Activated naive CD4-positive, alpha-beta T cell (primary cell): ENCODE measurements at places on chromosomes 6 and 20.

GRCh38 chr20:309306-309840, 12.0 kb downstream of the ZCCHC3 start:
- DNase-seq, result no peak

DNA sequence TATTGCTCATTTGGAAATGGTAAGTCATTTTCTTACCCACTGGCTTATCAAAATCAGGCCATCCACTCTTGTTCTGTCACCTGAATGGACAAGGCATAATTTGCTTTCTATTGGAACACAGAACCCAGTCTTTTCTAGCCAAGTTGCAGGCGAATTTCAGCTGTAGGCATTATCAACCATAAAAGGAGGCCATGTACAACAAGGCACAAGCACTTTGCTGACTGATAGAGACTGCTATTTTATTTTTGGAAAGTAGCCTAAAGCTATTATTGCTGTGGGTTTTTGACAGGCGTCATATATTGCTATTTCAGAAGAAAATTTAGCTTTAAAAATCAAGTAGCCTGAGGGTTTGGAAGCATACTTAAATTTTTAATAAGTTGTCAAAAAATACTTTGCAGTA, 344.2 kb downstream of the HDGFL1 start:
- DNase-seq, result no peak

GRCh38 chr6:159261995-159262394, 92.8 kb downstream of the FNDC1 start:
- no peak for DNase-seq

DNA sequence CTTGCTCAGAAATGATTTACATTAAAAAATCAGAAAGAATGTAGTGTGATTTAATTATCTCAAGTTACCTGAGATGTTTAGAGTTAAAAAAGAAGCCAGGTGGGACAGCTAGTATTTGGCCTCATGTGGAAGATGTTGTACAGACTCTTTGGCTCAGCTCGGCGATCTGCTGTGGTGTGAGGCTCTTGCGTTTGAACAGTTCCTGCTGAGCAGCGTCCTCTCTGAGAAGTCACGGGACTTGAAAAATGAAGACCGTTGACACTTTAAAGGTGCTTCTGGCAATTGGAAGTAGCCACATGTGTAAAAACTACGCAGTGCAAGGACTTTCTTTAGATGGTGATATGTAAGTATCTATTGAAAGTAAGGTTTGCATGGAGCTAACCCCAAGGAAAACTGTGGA, 169.0 kb downstream of the BACH2 start:
- DNase-seq, result no peak

DNA sequence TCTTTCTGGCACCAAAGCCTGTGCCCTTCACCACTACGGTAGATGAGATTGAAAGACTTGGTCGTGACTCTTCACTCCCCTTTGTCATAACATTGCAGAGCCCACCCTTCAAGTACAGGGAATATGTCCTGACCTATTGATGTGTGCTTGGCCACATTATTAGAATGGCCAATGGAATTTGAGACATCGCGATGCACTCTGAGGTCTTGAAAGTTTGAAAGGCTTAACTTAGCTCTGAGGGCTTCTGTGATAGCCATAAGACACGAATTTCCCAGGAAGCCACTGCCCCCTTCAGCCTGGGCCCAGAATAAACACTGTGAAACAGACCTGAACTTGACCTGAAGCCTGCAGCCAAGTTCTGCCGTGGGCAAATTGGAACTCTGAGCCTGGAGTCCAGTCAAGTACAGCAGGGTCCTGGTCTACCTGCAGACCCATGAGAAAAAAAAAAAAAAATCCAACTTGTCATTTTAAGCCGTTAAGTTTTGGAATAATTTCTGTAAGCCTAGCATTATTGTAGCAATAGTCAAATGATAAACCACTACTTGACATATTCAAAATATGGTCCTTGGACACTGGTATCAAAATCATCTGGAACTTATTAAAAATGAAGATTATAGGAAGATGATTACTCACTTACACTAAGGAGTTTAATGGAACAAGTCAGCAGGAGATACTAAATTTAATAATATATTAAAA, 36.9 kb upstream of the TRAF3IP2 start:
- no peak for DNase-seq

GRCh38 chr20:63121749-63122405, 94.1 kb downstream of the YTHDF1 start:
- DNase-seq, result no peak

DNA sequence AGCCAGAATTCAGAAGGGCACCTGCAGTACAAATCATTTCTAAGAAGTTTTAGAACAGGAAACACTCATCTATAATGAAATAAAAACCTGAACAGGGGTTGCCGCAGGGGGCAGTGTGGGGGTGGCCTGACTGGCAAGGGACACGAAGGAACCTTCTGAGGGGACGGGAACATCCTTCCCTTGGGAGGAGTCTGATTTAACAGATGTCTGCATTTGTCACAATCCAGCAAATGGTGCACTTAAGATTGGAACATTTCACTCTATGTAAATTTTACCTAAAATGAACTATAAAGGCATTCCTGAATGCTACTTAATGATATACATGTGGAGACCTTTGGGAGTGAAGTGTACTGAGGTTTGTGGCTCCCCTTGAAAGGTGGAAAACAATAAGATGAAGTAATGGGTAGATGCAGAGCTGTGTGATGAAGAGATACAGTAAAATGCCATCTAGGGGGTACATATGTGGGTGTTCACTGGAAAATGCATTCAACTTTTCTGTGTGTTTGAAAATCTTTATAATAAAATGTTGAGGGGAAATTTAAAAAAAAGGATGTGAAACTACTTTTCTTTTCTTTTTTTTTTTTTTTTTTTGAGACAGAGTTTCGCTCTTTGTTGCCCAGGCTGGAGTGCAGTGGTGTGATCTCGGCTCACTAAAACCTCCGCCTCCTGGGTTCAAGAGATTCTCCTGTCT, 89.5 kb downstream of the SNX5 start:
- DNase-seq, result no peak

DNA sequence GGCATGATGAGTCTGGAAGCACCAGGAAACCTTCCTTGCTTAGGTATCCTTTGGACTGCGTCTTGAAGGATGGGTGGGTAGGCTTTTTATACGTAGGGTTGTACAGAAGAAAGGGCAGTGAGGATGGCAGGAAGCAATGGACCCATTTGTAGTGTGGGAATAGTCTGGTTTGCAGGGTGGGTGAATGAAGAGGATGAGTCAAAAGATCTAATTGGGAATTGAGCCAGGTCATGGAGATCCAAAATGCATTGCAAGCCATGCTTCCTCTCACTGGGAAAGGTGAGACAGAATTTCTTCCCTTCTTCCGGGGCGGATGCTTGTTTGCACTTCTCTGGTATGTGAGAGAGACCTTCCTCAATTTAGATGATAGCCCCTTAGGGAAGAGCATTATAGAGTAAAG, 10.1 kb upstream of the BTBD3 start:
- no peak for DNase-seq

GRCh38 chr6:119326291-119327005, 23.1 kb downstream of the MAN1A1 start:
- no peak for DNase-seq
